ENCODE measurements at places on chromosomes 5 and 9. TPM values are rescaled to one million over a fixed set of nuclear protein-coding genes. Genes with fewer than 3 reads are reported as not detected.
A peak's percentile ranks its signal among the peaks of the same experiment; 100 is the strongest.

The IL13 gene
- not detected for total RNA-seq

The SPATA31A3 gene
- not detected for total RNA-seq

The ERMP1 gene
- 20.1 TPM for total RNA-seq

DNA sequence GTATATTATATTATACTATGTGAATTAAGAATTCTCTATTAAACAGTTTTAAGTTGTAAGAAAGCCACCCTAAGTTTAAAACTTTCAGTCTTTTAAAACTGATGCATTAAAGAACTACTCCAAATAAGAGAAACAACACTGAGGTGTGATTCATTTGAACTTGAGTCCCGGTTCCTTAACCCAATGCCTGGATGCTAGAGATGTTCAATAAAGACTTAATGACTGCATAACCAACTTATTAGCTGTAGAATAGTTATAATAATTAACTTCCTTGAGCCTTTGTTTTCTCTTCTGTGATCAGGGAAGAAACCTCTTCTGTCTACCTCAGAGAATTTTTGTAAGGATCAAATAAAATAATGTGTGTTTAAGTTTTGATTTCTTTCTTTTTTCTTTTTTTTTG lies 45.3 kb upstream of the DENND4C start:
- no peak for DNase-seq

DNA sequence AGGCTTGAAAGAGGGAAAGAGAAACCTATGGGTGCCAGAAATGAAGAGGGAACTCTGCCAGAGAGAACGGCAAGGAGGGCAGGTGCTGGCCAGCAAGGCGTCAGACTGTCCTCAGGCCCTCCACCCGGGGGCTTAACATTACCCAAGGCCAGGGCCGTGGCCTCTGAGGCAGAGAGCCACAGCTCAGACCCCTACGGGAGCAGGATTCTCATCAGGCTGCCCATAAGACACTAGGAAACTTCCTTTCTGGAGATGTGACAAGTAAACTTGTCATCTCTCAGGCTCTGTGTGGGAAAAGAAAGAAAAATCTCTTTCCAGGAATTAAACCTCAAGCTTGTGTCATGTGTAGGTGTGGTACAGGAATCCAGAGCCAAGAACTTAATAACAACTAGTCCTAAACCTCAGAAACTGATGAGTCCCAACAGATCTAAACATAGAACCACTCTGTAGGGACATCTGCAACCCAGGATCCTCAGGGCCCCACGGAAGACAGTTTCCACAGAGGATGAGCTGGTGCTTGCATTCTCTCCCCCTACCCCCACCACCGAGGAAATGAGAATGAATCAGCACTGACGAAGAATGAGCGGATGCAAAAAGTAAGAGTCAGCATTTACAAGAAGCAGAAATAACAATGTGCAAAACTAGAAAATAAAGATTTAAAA lies 74.3 kb downstream of the DCP2 start:
- peak; percentile 83 for DNase-seq

- DNase-seq = no peak
These were observed 5.1 kb downstream of the OBP2A start for GRCh38 chr9:135551031-135551430.

DNA sequence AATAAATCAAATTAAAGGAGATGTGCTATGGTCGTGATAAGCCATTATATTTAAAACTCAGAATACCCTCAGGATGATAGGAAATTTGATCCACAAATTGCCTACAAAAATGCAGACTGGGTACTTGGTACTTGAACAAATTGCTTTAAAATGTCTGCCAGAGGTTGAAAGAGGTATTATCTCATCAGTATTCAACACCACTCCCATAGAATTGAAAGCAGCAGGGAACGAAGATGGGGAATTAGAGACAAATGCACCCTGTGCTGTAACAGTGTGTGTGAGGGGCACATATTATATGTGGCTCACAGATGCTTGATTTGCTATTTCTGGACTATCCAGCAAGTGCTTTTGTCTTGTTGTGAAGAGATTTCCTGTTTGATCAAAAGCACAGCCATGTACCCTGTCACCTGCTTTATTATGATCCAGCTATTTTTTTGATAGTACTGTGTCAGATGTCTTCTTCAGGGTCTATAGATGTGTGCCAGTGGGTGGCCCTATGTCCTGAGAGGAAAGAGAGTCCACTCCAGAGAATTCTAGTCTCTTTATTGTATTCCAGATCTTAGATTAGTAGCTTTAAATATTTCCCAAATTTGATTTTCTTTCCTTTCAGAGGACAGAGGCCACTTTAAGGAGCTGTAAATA lies 120.1 kb downstream of the XRCC4 start:
- no peak for DNase-seq

All from endothelial cell of umbilical vein (primary cell).